ENCODE measurements at places on chromosomes 5 and 9.

DNA sequence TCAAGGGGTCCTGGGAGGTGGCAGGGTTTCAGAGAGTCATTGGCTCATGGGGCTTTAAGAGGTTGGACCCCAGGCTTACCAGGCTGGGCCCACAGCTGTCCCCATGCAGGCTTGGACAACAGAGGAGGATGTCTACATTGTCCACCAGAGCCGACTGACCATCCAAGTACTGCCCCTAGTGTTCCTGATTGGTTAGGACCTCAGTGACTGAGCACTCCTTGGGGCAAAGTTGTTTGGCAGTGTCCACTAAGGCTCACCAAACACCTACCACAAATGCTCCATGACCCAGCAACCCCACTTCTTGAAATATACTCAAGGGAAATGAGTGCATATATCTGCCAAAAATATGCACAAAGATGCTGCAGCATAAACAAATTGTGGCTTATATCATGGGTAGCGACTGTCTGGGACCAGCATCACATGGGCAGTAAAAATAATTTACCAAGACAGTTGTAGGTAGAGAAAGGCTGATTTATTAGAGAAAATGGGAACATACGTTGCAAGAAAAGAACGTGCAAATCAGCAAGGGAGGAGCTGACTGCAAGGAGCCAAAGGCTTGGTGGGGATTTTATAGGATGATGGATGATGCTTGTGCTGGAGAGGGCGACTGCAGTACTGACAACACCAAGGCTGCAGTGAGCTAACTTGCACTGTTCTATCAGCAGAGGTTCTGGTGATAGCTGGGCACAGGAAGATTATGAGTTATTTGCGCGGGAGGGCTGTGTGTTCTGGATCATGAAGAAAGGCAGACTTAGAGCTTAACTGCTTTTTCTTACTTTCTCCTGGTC is 265.2 kb downstream of the GADD45G start:
- no peak for DNase-seq

DNA sequence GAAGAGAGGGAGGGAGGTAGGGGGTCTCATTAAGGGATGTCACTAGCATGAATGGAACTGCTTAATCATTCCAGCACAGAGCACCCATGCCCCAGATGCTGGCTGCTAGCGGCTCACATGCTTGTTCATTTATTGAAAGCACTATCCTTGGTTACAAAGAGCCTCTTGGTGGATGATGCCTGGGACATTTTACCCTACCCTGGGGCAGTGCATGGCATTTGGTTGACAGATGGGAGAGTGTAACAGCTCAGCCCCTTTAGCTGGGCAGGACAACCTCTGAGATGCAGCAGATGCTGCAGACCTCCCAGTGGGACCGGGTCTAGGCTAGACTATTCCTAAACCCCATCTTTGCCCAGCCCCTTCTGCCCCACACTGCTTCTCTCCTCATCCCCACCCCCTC is 46.9 kb upstream of the TCERG1 start:
- DNase-seq: no peak

DNA sequence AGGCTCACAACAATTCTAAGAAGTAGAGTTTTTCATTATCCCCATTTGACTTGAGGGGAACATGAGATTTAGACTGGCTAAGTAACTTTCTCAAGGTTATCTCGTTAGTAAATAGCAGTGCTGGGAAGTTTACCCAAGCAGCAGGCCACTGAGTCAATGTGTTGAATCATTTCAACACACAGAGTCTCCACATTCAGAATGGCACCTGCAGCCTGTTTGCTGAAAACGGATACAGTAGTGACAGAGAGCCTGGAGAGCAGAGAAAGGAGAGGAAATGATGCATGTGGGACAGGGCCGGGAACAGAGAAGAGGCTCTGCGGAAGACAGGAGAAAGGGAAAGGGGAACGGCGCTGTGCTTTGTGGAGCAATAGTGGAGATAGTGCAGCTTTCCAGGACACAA is 33.5 kb upstream of the ZSWIM6 start:
- no peak for DNase-seq

DNA sequence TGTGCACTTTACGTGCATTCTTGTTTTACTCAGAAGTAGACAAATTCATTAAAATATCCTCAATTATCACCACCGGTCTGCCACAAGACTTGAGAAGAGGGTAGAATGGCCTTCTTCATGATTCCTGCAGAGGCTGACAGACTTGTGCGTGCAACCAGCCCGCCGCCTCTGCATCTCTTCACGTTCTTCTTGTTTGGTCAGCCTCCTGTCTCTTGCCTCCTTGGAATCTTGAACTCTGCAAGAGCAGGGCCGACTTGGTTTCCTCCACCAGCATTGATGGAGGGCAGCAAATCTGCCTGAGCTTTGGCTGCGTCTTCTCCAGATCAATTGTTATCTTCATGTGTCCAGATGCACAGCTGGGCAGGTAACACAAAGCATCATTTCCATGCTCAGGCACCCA is 20.2 kb downstream of the UBE2QL1 start:
- no peak for DNase-seq

DNA sequence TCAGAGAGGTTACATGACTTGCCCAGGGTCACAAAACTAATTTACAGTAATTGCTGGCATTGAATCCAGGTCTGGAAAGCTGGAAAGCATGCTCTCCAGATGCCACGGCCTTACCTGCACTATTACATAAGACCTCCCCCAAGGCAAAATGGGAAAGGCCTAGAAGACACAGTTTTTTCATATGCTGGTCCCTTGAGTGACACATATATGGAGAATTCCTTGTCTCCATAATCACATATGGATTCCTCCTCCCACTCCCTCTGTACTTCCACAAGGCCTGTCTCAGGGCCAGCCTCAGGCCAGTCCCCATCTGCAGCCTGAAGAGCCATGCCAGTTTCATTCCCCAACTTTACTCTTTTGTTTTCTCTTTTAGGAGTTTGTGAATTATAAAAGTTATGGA is 28.6 kb upstream of the MEIKIN start:
- DNase-seq: no peak

DNA sequence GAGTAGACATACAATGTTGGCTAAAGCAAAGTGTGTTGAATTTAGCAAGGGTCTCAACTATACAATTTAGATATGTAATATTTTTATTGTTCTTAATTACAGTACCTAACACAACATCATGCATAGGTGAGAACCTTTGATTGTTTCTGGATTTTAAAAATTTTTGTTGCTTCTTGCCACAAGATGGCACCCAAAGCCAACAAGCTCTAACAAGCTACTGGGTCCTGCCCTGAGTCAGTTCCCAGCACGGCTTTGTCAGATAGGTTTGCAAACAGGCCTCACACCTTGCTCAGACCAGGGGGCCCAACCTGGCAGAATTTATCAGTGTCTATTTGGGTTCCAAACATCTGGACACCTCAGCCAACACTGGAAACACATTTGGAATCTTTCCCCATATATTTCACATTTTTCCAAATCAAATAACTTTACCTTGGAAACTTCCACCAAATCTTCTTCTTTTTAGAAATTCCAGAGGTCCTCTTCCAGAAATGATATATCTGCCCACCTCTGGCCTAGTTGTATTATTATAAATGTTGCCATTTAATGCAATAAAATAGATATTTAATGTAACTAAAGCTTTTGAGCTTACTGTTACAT is 49.5 kb upstream of the EGFLAM start:
- no peak for DNase-seq

DNA sequence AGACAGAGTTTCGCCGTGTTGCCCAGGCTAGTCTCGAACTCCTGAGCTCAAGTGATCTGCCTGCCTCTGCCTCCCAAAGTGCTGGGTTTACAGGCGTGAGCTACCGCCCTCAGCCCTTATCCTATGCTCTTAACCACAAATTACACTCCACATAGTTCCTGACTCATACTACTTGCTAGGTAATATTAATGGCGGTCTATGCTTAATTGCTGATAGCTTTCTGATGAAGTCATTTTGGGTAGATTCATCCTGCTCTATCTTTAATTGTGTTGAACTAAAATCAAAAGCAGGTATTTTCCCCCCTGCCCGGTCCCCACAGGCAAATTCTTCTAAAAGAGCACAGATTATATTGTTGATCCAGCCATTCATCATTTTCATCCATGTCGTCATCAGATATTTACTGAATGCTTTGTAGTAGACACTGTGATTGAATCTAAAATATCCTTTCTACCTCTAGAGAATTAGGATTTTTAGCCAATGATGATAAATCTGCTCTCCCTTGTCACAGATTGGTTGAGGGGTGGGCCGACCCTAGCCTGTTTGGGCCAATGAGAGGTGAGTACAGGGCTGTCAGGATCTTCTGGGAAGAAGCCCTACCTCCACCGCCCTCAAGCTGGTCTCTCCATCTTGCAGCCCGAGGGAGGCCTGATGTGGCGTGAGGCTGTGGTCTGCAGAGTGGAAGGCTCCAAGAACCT is 144.8 kb downstream of the NR3C1 start:
- DNase-seq: no peak

GRCh38 chr5:174581479-174581878 is 142.9 kb upstream of the MSX2 start:
- DNase-seq: no peak

GRCh38 chr5:111930449-111930848 is 173.5 kb upstream of the NREP start:
- no peak for DNase-seq

- DNase-seq: no peak
These were observed 157.8 kb downstream of the FGF18 start for GRCh38 chr5:171577042-171577758.

DNA sequence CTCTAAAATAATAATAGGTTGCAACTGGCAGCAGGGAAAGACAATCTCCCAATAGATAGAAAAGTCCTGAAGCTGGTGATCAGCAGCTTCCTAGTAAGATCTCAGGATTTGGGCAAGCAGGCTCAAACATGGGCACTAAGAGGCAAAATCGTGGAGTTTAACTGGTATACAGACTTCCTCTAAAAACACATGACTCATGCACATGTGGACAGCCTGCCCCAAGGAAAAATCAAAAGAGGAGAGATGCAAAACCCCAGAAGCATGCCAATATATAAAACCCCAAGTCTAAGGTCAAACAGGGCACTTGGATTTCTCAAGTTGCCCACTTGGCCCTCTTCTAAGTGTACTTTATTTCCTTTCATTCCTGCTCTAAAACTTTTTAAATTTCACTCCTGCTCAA is 62.8 kb downstream of the CDKN2A start:
- DNase-seq: no peak

GRCh38 chr5:149719666-149720065 is 10.4 kb upstream of the PPARGC1B start:
- DNase-seq: no peak

DNA sequence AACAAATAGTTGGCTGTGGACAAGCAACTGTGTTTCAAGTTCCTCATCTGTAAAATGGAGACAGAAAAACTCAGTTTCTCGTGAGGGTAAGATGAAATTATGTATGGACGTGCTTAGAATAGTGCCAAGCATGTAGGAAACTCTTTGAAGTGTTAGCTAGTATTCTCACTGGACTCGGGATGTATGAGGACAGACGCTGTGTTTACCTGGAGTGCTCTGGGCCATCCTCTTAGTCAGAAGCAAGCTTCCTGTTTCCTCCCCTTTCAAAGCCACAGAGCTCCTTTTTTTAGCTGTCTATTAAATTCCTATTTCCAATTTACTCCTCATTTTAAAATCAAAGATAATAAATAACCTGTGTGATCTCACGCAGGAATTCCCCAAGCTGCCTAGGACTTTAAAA is 23.8 kb upstream of the IQGAP2 start:
- no peak for DNase-seq

GRCh38 chr5:82319651-82320376 is 41.7 kb upstream of the RPS23 start:
- no peak for DNase-seq

- no peak for DNase-seq
These were observed 1.2 kb upstream of the PHF2 start for GRCh38 chr9:93574900-93575795.

DNA sequence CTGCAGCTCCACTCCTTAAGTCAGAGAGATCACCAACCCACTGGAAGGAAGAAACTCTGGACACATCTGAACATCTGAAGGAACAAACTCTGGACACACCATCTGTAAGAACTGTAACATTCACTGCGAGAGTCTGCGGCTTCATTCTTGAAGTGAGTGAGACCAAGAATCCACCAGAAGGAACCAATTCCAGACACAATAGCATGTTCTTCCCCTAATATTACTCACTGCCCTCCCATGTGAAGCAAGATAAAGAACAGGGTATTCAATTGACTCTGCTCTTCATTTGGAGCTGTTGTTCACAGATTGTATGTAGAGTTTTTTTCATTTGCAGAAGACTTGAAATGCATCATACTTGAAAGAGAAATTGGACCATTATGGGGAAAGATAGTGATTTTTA is 10.8 kb downstream of the SAXO1 start:
- no peak for DNase-seq

GRCh38 chr5:73443829-73444498 is 4.6 kb downstream of the FOXD1 start:
- no peak for DNase-seq

- no peak for DNase-seq
These were observed 30.0 kb downstream of the TENT2 start for GRCh38 chr5:79642210-79642609.

DNA sequence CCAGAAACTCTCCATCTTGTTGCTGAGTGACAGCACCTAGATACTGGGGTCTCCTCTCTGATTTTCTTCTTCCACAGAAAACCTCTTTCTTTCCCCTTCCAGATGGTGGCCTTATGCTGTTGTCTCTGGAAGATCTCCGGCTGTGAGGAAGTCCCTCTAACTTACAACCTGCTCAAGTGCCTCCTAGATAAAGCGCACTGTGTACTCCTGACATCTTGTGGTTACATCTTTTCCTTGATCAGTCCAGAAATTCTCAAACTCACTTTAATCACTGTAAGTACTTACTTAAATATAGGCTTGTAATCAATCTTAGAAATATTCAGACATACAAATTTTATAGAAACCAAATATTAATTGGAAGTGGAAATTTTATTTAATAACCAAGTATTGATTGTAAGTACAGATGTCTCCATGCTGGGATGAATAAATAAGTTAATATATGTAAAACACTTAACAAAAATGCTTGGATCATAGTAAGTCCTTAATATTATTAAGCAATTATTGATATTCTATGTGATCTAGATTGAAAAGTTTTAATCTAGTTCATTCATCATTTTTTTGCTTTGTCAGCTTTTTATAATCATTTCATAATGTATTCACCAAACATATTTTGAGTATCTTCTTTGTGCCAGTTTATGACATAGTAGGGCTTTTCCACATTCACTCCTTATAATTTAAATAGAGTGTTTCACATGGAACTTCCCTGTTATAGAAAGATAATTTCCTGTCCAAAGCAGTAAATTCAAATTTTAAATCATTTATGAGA is 1381.4 kb upstream of the CDH6 start:
- DNase-seq: no peak

- DNase-seq: peak; percentile 31
These were observed 34.2 kb downstream of the PRKACG start for GRCh38 chr9:68979538-68980314.

DNA sequence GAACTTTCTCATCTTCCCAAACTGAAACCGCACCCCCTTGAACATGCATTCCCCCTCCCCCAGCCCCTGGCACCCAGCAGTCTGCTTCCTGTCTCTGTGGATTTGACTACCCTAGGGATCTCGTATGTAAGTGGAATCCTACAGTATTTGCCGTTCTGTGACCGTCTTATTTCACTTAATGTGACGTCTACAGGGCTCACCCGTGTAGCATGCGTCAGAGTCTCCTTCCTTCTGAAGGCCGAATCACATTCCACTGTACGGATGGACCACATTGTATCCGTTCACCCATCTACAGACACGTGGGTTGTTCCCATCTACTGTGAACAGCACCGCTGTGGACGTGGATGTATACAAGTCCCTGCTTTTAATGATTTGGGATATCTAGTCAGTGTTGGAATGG is 4.5 kb downstream of the PRRX2 start:
- DNase-seq: no peak

- DNase-seq: no peak
These were observed 213.8 kb downstream of the C9orf152 start for GRCh38 chr9:109994141-109994540.
